AG09309 (cell line): ENCODE measurements at places on chromosomes 2 and 18.

- DNase-seq: no peak
These were observed 74.1 kb upstream of the MAP4K3 start for GRCh38 chr2:39511219-39511604.

- no peak for DNase-seq
These were observed 558.2 kb downstream of the SUCLG1 start for GRCh38 chr2:83900862-83901261.

DNA sequence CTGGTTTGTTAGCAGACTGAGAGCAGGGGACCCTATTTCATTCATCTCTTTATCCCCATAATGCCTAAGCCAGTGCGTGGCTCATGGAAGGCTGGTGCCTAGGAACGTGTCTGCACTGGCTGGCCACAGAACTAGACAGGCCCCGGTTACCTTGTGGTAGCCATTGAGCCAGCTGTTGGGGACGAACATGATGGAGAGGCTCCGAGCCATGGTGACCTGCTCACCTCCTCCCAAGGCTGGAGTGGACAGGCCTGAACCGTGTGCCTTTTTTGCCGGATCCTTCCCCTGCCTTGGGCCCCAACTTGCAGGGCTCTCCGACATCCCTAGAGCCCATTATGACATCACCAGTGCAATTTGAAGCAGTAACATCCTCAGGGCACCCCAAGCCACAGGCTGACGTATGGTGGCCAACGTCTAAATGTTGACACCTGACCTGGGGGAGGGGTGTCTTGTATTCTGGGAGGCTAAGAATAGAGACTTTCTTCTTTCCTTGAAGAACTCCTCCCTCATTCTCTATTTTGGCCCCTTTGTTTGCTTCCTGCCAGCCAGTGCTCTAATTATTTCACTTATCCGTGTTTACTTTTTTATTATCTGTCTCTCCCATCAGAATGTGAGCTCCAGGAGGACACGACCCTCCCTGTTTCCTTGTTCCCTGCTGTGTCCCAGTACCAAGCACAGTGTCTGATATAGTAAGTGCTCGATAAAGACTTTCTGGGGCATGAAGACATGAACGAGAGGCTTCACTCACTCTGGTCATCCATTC, 12.2 kb upstream of the DNPEP start:
- DNase-seq: no peak

- DNase-seq: peak; percentile 77
These were observed 249.5 kb upstream of the TANK start for GRCh38 chr2:160910681-160911080.

- no peak for DNase-seq
These were observed 465.6 kb upstream of the POU3F3 start for GRCh38 chr2:104388296-104388695.

DNA sequence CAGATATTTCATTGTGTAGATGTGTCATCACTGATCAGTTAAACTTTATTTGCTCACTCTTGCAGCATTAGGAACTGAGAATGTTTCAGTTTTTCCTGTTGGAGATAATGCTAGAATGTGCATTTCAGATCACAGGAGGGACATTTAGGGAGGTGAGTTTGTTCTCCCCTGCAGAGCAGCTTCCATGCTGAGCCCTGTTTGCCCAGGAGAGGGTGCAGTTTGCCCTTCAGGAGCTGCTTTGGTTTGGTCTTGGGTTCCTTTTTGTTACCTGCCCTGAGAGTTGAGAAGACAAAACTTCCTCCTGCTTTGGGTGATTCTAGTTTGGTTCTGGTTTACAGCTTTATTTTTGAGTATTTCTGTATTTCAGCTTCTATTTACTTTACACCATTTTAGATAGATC, 49.9 kb downstream of the DGKD start:
- no peak for DNase-seq

- DNase-seq: no peak
These were observed 59.8 kb upstream of the LYPD6B start for GRCh38 chr2:148978706-148979105.

DNA sequence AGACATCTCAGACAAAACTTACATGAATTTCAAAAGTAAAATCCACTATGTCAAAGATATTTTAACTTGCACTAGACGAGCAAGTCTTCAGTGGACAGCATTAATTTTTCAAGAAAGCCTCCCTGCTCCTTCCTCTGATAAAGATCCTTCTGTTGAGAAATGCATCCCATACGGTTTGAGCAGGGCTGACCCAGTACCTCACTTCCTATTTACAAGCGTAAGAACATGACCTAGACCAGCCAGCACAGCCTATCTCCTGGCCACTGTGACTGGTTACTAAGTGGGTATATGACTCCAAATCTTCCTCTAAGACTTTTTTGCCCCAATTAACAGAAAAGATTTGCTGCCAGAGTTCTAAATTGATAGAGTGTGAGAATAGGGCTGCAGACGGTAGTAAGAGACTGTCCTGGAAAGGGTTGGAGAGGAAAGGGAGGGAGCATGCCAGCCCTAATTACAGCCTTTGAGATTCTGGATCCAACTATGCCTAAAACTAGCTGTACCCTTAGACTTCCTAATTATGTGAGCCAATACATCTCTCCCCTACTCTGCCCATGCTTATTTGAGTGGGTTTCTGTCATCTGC, 108.4 kb downstream of the PRELID3A start:
- no peak for DNase-seq

GRCh38 chr2:28828382-28828781, 17.7 kb downstream of the SPDYA start:
- no peak for DNase-seq

- no peak for DNase-seq
These were observed 14.0 kb upstream of the BIRC6 start for GRCh38 chr2:32342801-32343200.

GRCh38 chr2:111121028-111121827, 514 bp downstream of the BCL2L11 start:
- DNase-seq: no peak

GRCh38 chr2:151083856-151084795, 177.5 kb downstream of the RBM43 start:
- DNase-seq: no peak

GRCh38 chr18:35157181-35157580, 83.7 kb upstream of the ZNF397 start:
- no peak for DNase-seq

DNA sequence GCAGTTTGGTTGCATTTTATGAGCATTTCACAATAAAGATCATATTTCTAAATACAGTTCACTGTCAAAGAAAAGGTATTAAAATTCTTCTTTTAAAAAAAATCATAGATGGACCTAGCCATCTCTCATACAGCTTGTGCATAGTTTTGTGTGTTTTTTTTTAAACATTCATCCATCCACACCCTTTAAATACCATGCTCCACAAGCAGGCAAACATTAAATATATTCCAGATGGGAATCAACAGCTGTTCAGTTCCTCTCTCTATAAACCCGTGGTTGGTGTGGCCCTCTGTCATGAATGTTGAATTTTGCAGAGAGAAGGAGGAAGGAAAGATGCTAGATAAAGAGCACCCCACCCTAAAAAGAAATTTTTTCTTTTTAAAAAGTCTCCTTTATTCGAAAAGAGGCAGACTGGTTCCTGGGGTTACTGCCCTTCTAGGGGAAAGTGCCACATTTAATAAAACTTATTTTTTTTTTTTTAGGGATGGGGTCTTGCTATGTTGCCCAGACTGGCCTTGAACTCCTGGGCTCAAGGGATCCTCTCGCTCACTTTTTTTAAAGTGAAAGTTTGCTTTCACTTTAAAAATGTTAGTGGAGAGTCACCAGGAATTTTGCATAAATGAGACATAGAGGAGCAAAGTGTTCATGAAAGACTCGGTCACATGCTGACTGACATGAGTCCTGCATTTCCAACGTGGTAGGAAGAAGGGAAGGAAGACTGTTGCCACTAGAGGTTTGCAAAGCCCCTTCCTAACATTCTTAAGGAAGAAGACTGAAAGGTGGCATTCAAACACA, 73.9 kb upstream of the LMAN1 start:
- DNase-seq: peak; percentile 21

DNA sequence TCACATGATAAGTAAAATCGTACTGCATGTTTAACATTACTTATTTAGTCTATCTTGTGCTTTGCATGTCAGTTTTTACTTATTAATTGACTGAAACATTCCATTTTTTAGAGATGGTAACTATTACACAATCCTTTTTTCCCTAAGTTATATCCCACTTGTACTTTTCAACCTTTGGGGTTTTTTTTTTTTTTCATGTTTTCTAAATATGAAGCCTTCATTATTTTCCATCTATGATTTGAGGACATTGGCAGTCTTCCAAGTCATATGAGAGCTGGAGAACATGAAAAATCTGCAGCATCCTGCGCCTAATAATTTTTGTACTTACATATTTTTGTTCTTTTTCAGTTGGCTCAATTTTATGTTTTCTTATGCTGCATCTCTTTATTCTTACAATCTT, 113.9 kb downstream of the MYO1B start:
- no peak for DNase-seq

DNA sequence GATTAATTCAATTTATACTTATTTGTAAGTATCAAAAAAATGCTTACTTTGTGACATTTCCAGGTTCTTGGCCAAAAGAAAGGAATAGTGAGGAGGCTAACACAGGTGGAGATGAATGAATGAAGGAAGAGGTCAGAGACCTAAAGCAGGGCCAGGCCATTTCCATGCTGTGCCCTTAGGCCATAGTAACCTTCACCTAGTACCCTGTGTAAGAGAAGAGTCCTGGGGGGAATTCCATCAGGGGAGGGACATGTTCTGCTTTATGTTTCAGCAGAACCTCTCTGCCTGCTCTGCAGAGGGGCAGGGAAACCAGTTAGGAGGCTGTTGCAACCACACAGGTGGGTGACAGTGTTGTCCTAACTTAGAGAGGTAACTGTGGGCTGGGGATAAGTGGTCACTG, 204.2 kb upstream of the CDH20 start:
- DNase-seq: no peak

- no peak for DNase-seq
These were observed 162.5 kb upstream of the DNMT3A start for GRCh38 chr2:25504266-25504665.

- DNase-seq: no peak
These were observed 253.3 kb downstream of the SPAG16 start for GRCh38 chr2:213537579-213537978.

GRCh38 chr2:120625865-120626560, 109.7 kb upstream of the GLI2 start:
- DNase-seq: no peak

- DNase-seq: peak; percentile 85
These were observed 63.3 kb upstream of the ALPP start for GRCh38 chr2:232315049-232315922.

- DNase-seq: no peak
These were observed 75.1 kb downstream of the SH3BP4 start for GRCh38 chr2:235026649-235027557.

DNA sequence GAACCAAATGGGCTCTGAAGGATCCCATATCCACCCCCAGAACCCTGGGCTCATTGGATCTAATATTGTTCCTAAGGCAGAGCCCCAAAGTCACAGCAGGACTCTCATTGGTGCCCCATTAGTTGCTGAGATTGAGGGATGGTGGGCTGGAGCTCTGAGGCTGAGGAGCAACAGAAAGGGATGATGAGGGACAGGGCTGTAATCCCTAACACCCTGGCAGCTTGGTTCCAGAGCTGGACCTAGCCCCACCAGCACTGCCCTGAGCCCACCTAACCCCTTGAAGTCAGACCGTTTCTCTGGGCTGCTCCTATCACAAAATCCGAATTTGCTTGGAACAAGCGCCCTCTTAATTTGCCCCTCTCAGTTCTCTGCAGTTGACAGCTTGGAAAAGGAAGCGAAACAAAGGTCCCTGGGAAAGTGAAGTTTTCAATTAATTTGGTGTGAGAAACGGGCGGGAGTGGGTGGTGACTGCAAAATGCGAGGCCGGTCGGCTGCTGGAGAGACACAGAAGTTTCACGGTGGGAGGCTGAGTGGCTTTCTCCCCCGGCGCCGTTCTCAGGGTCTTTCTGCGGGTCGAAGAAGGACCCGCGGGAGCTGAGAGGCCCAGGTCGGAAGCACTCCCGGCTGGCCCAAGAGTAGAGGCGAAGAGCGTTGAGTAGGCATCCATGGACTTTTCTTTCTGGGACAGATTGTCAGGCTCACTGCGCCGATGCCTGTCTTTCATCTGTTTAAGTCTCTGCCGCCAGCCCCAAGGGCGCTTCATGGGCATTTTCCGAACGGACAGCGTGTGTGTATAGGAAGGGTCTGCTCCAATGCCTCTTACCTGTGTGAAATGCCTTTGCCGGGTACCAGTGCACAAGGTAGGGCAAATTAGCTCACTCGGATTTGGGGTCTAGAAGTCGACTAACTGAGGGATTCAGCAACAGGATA, 927 bp upstream of the HOXD13 start:
- no peak for DNase-seq

DNA sequence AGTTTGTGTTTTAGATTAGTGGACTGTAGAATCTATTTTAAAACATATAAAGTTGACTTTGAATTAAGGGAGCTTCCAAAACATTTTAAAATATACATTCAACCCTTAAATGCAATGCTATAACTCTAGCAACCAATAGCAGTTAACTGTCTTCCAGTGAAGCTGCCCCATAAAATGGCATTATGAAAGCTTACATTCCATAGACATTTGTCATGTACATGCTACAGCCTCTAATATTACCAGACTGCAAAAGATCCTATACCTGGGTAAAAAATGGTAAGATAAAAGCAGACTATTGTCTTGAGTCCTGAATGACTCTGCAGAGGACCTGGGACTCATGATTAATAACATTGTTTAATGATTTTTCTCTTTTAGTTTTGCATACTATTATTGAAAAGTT, 489.4 kb downstream of the LRP1B start:
- DNase-seq: no peak

DNA sequence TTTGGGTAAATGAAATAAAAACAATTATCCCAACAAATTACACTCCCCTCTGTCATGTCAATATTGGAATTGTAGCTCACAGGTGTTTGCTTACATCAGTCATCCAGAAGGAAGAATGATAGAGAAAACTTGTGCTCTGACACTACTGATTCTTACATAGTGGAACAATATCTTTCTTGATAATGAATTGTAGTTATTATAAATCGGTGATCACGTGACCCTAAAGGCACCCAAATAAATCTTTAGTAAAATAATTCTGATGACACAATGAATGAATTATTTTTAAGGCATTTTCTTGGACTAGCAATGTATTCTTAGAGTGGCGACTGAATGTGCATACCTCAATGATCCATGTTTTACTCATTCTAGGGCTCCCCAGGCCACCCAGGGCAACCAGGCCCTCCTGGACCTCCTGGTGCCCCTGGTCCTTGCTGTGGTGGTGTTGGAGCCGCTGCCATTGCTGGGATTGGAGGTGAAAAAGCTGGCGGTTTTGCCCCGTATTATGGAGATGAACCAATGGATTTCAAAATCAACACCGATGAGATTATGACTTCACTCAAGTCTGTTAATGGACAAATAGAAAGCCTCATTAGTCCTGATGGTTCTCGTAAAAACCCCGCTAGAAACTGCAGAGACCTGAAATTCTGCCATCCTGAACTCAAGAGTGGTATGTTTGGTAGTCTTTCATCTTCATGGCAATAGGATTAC, 34.5 kb downstream of the COL3A1 start:
- DNase-seq: no peak

GRCh38 chr2:83481436-83481835, 977.6 kb downstream of the SUCLG1 start:
- DNase-seq: no peak
